ENCODE measurements at places on chromosomes 2 and 18.

GRCh38 chr2:193276069-193276468 lies 1081.3 kb upstream of the TMEFF2 start:
- DNase-seq: no peak

GRCh38 chr18:48909721-48910120 lies 41.0 kb downstream of the SMAD7 start:
- no peak for DNase-seq

- DNase-seq: no peak
These were observed 104.9 kb downstream of the VWA3B start for GRCh38 chr2:98191883-98192282.

- DNase-seq: no peak
These were observed 48.5 kb upstream of the CCDC150 start for GRCh38 chr2:196591004-196591403.

- DNase-seq: peak; percentile 18
These were observed 25.8 kb downstream of the ZC3H6 start for GRCh38 chr2:112301171-112301584.

DNA sequence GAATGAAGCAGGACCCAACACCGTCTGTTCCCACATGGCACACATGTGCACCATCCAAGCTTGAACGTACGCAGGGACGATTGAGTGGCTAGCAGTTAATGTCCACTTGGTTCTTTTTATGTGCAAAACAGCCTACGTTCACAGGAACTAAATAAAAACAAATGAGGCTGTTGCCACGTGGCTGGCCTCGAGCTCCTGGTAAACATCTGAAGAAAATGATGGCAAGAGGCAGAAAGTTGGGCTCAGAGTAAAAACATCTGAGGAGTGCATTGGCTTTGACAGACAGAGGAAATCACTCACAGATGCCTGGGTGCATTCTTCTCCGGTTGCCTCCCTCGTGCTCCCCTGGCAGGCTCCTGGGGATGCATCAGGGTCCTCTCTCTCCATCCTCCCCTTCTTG lies 177.9 kb downstream of the NRP2 start:
- DNase-seq: no peak

GRCh38 chr2:119518401-119519056 lies 5.8 kb downstream of the SCTR start:
- DNase-seq: no peak

- peak; percentile 27 for DNase-seq
These were observed 1.5 kb downstream of the SLC39A10 start for GRCh38 chr2:195658541-195658890.

DNA sequence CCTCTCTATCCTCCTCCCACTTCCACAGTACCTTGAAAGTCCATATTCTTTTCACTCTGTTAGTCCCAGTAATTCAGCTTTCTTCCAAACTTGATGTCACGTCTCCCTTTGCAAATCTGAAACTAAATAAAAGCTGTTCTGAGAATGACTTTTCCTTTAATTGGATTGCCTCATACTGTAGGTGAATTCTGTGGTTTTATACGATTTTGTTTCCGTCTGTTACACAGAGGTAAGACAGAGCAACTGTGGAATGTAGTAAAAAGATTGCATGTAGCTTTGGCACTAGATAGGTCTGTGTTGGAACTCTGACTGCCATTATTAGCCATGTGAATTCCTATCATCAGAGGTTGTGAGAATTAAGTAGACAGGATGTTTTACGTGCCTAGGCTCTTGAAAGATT lies 25.9 kb downstream of the MALT1 start:
- DNase-seq: no peak

GRCh38 chr18:47847635-47848034 lies 82.8 kb downstream of the SMAD2 start:
- no peak for DNase-seq

- DNase-seq: no peak
These were observed 41.6 kb downstream of the TOGARAM2 start for GRCh38 chr2:29022679-29023078.

- no peak for DNase-seq
These were observed 951.9 kb downstream of the TSN start for GRCh38 chr2:122707224-122707824.
